NB4 (cell line): ENCODE measurements at places on chromosomes 1 and 21.

DNA sequence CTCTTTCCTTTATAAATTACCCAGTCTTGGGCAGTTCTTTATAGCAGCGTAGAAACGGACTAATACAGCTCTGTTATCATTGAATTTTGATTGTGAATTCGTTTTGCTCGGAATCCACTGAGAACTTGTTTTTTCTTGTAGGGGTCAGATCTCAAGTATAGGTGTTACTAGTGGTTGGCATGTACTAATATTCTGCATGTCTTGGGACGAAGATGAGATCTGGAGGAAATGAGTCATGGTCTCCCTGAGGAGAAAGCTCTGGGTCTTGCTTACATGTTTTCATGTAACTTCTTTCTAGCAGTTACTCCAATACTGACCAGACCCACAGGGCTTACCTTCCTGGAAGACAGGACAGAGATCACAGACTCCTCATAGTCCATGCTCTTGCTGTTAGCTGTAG is 30.3 kb downstream of the ZSCAN20 start:
- peak; percentile 50 for DNase-seq

DNA sequence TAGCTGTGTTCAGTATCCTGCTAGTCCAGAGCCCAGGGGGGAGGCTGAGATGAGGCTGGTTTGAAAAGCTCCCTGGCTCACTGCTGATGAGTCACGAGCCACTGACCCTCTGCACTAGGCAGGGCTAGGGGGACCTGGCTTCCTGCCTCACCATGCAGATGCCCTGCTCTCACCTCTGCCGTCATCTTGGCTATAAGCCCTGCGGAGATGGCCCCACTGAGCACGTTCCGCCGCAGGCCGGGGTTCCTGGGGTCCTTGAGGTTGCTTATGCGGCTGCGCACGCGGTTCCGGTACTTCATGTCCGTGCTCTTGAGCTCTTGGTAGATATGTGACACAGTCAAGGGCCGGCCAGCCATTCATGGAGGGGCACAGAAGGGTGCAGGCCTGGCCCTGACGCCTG is 24.1 kb upstream of the ZNF436 start:
- no peak for DNase-seq

- DNase-seq = peak; percentile 69
Measured at GRCh38 chr1:25562101-25562927, 18.9 kb downstream of the LDLRAP1 start.

GRCh38 chr1:57957576-57957975 is 533.7 kb upstream of the DAB1 start:
- DNase-seq = no peak

GRCh38 chr1:246068619-246069509 is 438.2 kb downstream of the SMYD3 start:
- no peak for DNase-seq
